Omental fat pad (tissue), 4 donors: ENCODE measurements at places on chromosomes 6 and 20.
A peak's percentile ranks its signal among the peaks of the same experiment; 100 is the strongest.

DNA sequence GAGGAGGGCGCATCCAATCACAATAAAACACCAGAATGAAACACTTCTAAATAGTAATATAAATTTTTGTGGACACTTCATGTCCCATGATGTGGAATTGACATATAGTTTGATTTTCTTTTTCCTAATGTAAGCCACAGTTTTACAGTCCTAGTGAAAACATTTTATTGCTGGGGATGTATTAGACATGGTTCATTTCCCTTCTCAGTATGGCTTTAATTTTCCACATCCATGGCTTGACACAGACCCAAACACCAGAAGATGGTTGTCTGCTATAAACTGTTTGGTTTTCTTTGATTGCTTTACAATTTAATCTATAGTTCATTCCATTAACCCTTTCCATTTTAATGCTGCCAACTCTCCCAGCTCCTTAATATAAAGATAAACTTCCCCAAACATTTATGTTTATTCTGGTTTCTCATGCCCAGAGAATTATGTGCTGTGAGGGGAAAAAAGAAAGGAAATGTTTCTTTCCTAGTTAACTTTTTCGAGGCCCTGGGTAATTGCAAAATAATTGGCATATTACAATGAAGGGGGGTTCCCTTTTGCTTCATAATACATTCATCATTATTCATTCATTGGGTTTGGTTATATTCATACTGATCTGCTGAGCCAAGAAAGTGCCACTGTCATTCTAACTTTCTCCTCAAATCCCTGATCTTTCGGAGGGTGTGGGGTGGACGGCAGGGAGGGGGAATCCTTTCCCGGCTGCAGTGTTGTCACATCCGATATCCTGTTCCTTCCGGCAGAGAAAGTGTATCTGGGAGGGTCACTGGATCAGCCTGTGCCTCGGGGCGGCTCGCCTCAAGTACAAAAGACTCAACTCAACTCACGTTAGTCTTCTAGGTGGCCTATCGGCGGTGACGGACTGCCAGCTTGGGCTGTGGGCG lies 127.6 kb upstream of the TFAP2D start:
- DNase-seq, result no peak

DNA sequence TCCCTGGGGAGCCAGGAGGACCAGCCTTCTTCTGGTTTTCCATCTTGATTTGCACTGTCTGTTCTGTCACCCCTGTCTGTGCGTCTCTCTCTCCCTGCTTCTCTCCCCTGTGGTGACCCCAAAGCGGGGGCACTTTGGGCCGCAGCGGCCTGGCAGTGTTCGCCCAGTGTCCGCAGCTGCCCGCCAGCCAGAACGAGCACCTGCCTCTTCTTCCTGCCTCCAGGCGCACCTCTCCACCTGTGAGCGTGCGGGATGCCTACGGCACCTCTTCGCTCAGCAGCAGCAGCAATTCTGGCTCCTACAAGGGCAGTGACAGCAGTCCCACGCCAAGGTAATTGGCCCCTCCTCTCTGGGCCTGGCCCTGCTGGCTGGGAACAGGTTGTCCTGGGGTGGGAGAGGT lies 30.8 kb downstream of the SNPH start:
- DNase-seq, result no peak

DNA sequence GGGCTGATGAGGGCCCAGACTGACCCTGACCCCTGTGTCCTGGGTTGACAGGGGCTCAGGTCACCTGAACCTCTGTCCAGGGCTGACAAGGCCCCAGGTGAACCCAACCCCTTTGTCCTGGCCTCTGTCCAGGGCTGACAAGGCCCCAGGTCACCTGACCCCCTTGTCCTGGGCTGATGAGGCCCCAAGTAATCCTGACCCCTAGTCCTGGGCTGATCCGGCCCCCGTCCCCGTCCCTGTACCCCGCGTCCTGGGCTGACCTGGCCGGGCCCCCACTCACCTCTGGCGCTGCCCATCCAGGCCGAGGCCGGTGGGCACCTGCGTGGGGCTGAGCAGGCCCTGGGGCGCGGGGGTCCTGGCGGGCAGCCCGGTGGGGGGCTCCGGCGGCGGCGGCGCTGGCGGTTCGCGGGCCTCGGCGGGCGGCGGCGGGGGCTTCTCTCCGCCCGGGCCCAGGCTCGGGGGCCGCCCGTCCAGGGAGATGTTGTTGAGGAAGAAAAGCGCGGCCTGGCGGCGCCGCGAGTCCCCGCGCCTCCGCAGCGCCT lies 379 bp downstream of the CABLES2 start:
- DNase-seq, result no peak

DNA sequence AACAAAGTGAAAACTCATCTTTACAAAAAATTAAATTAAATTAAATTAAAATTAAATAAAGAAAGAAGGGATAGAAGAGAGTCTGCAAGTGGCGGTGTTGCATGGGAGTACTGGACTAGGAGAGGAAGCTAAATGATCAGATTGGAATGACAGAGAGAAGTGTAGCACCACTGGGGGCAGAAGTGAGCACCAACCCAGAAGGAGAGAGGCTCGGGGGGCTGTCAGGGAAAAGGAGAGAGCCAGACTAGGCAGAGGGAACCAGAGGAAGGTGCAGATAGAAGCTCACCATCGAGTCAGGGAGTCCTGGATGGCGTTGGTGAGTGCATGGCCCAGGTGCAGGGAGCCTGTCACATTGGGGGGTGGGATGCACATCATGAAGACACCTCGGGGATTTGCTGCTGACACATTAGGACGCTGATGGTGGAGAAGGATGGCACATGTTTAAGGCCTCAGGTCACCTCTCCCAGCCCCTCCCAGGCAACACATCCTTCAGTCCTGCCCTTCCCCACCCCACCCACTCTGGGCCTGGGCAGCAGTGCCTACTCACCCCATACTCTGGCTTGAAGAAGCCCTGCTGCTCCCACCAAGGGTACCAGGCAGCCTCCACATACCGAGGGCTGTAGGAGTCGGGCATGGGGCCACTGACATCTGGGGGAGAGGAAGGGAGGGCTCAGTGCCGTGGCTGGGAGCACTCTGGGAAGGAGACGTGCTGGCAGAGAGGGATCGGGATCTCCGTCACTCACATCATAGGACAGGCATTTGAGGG lies 4.0 kb downstream of the VARS1 start:
- DNase-seq, result peak; percentile 51

DNA sequence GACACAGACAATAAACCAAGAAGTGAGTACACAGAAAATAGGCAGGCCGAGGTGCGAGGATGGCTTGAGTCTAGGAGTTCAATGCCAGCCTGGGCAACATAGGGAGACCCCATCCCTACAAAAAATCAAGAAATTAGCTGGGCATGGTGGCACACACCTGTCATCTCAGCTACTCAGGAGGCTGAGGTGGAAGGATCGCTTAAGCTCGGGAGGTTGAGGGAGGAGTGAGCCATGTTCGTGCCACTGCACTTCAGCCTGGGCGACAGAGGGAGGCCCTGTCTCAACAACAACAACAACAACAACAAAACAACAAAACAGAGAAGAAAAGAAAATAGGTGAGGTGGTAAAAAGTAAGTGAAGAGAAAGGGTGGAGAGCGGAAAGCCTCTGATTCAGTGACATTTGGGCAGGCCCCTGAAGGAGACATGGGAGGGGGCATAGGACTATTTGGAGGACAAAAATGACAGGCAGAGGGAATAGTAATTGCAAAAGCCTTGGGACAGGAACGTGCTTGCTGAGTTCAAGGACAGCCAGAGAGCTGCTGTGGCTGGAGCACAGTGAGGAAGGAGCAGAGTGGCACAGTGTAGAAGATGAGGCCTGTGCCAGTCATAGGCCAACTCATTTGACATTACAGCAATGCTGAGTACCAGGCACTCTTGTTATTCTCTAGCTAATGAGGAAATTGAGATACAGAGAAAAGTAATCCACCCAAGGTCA lies 160.6 kb downstream of the VEGFA start:
- no peak for DNase-seq

DNA sequence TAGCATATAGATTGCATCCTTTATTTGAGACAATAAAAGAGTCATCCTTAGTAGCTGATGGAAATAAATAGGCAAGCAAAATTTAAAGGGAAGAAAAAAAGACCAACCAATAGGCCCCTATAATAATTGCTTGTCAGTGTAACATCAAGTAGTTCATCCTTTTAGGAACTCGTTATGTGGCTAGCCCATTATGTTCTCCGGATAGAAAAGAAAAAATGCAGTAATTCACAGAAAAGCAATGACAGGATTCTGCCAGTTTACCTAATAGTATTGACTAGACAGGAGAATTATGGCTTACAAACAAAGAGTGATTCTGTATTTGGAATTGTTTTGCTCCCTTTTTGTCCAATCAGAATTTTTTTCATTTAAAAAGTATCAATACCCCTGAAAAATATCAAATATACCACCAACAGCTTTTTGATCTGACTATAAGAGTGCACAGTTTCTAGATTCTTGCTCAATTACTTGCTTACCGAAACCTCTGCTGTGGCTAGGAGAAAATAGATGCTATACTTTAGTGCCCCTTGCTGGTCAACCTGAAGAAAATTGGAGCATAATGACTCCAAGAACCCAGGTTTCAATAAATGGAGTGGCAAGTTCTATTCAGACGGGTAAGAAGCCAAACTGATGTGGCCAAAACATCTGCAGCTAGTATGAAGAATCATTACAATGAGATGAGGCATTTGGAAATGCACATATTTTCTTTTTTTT lies 91.5 kb upstream of the SASH1 start:
- no peak for DNase-seq

DNA sequence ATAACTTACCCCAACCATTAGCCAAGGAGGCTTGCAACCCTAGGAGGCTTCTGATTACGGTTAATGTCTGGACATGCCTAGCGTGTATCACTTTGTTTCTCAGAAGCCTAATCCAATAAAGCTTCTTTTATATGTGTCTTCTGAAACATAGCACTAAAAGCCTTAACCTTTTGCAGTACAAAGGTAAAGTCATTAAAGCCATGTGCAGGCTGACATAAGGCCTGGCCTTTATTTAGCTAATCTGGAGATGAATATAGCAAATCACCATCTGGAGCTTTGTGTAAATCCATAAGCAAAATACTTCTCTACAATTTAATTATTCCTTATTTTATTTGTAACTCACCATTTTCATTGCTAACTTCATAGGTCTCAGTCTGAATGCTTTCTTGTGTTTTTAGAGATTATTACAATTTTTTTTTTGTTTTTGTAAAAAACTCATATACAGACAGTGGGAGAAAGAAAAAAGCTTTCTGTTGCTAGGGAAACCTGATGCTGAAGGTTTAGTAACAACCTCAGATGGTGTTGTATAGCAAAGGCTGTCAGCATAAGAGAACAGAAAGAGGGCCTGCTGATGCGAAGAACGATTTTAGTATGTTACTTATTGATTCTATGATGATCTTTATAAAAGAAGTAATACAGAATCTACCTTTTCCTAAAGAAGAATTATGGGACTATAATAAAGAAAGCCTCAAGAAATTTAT lies at the start of gene EYS:
Gene EYS (minus strand): TSS at position 101 of the 701 bp plus-strand sequence. CDS start 211,816 bp downstream, outside the sequence.
- DNase-seq, result no peak

DNA sequence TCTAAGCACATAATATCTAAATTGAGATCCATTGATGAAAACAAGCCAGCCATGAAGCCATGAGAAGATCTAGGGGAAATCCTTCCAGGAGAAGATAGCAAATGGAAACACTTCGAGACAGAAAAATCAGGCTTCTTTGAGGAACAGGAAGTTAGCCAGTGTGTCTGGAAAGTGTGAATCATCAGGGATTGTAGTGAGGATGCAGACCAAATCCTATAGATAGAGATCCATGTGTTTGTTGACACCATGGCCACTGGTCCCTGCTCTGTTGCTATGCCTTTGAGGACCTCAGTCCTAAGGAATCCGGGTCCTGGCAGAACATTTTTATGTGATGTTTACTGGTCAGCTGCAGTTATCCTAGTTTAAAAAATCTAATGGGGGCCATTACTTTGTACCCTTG lies 6.6 kb upstream of the ELOVL2 start:
- no peak for DNase-seq

DNA sequence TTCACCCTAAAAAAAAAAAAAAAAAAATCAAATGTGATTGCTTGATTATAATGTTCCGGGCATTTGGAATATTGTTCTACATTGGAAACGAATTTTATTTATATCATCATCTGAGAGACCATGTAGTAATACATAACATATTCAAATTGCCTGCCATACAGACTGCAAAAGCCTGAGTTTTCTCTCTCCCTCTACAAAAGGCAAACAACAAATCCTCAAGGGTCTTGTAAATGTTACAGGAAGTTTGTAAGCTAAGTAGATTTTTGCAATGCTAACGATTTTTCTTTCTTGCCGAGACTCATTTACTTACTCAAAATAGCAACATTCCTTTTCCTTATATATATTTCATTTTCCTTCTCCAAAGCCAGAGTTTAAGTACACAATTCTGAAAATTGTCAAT lies 49.0 kb upstream of the HTR1E start:
- DNase-seq, result no peak

DNA sequence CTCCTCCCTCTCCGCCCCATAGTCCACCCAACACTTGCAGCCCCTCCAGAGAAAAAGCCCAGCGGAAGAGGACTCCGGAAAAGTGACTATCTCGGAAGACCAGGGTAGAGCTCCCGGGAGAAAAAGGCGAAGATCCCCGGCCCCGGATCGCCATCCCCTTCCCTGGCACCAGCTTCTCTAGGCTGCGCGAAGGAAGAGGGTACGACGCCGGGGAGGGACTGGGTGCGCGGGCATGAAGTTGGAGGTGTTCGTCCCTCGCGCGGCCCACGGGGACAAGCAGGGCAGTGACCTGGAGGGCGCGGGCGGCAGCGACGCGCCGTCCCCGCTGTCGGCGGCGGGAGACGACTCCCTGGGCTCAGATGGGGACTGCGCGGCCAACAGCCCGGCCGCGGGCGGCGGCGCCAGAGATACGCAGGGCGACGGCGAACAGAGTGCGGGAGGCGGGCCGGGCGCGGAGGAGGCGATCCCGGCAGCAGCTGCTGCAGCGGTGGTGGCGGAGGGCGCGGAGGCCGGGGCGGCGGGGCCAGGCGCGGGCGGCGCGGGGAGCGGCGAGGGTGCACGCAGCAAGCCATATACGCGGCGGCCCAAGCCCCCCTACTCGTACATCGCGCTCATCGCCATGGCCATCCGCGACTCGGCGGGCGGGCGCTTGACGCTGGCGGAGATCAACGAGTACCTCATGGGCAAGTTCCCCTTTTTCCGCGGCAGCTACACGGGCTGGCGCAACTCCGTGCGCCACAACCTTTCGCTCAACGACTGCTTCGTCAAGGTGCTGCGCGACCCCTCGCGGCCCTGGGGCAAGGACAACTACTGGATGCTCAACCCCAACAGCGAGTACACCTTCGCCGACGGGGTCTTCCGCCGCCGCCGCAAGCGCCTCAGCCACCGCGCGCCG lies 822 bp downstream of the FOXQ1 start:
- DNase-seq, result no peak

DNA sequence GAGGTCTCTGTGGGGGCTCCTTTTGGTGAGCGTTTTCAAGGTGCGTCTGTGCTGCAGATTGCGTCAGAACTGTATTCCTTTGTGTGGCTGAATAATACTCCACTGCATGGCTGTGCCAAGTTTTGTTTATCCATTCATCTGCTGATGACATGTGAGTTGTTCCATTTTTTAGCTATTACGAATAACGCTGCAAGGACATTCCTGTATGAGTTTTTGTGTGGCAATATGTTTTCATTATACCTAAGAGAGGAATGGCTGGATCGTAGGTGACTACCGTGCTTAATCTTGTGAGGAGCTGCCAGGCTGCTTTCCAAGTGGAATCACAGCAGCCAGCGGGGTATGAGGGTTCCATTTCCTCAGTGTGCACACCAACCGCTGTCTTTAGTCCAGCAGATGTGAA lies 1.1 kb upstream of the DACT2 start:
- DNase-seq, result no peak
